Panc1 (cell line): ENCODE measurements at places on chromosomes 13 and 19.

DNA sequence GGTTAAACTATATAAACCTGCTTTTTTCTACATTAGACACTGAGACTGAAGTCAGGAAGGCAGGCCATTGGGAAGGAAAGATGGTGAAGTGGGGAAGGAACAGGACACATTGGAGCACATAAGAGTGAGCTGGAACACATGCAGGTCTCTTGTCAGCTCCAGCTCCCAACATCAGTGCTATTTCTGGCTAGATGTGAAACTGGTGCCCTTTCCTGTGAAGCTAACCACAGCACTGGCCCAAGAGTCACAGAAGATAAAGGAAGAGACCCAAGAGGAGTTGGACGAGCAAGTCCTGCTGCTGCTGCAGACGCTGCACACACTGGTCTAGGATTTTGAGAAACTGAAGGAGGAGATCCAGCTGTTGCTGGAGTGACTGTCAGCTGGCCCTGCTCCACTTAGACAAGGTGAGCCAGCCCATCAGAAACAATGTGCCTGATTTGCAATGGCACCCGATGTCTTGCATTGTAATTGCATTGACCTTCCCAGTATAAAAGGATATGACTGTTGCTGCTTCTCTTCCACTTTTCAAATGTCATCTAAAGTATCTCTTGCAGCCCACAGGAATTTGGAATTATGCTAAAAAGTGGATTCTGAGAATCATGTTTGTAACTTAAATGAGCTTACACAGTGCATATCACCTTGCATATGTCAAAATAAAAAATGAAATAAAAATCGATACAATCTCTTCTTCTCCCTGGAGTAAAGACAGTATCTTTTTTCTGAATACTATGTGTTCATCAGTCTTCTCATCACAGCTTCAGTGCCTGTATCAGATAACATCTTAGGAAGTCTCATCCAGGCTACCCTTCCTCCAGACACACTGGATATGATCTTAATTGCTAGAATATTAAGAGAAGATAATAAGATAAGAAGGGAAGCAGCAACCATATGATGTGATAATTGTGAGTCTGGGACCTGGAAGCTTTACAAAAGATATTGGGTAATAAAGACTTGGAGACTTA, 230.7 kb upstream of the SPRY2 start:
- no peak for DNase-seq

DNA sequence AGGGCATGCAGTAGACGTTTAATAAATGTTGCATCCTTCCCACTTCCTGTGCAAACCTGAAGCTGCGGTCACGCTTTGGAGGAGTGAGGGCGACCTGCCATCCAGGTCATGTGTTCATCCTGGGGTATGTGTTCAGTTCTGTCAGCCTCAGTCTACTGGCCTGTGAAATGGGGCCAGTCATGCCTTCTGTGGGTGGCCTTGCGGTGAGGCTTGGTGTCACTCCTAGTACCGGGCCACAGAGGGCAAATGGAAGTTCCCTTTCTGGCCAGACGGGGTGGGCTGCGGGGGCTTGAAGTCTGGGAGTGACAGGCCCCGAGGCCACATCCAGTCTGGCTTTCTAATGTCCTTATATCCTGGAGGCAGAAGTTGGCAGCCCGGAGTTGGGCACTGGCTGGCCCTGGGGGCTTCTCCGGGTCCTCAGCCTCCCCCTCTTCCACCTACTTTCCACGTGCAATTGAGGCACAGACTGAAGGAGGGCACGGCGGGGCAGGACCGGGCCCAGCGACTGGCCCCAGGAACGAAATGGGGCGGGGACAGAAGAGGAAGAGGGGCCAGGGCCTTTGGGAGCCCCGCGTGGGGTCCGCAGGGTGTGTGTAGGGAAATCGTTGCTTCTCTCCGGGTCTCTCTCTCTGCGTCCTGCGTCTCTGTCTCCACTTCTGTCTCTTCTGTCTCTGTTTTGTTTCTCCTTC, 11.1 kb downstream of the PDE4A start:
- DNase-seq, result no peak

DNA sequence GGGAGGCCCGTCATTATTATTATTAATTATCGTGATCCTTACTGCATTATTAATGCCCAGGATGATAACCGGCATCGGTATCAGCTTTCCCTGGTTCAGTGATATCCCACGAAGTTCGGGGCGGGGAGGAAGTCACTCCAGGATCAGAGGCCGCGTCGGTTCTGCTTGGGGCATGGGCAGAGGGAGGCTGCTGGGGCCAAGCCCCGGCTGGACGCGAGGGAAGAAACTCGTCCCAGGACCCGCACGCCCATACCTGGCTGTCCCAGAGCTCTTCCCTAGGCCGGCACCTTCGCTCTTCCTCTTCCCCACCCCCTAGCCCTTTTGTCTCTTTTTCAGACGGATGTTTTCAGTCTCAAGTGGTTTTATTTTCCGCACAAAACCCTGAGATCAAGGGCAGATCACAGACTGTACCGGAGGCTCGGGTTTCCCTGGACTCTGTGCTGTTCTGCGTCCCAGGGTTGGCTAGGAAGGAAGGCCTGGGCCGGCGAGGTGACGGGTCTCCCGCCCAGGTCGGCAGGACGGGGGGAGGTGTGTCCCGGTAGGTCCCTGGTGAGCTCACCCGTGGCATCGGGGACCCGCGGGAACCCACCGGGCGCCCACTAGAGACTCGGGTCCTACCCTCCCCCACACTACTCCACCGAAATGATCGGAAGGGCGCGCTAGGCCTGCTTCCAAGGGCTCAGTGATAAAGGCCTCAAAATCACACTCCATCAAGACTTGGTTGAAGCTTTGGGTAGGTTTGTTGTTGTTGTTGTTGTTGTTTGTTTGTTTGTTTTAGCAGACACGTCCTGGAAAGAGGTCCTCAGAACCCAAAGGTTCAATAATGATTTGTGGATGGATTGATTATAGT, 7.9 kb downstream of the ZIC2 start:
- no peak for DNase-seq

GRCh38 chr19:15045506-15045905, 3.8 kb upstream of the CASP14 start:
- DNase-seq, result no peak

DNA sequence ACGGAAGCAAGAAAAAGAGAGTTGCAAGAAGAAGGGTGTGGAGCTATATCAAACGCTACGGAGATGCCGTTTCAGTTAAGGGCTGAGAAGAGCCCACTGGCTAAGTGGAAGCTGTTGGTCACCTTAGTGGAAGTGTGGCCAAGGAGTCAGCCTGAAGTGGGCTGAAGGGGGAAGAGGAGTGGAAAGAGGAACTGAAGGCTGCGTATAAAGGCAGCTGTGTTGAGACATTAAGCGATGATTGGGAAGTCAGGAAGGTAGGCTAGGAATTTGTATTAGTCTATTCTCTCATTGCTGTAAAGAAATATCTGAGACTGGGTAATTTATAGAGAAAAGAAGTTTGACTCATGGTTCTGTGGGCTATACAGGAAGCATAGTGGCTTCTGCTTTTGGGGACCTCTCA, 14.1 kb upstream of the FRY start:
- no peak for DNase-seq

GRCh38 chr13:95970878-95971277, 82.3 kb downstream of the UGGT2 start:
- no peak for DNase-seq

DNA sequence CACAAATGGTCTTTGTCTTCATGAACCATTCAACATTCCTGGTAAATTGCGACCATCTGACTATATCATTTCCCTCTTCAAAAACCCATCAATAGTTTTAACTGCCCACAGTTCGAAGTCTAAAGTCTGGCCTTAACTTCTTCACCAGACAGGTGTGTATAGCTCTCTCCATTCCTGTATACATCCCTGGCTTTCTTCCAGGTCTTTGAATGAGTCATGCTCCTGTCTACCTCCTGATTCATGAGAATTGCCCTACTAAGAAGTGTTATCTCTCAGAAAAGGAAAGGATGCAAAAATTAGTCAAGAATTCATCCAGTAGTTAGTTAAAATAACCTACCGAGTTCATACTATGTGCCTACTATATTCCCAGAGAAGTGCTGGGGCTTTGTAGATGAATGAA, 225.0 kb downstream of the TBC1D4 start:
- no peak for DNase-seq

DNA sequence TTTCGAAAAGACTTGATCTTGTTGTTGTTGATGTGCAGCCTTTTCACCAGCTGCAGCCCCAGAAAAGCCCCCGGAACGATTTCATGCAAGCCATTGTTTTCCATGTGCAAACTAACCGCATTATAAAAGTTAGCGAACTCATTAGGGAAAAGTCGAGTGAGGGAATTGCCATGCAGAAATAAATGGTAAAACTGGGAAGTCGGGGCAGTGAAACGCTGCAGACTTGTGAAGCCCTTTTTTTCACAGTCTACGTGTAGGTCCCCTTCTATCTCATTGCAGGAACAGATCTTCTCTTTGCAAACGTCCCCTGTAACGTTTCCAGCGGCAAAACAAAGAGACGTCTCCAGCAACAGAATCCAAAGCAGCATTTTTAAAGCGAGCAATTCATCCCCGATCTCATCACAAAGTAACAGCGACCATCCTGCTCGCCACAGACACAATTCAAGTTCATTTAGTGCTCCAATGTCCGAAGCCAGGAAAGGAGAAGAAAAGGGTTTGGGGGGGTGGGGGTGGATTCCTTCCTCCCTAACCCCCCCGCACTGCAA, 1.1 kb downstream of the SLITRK1 start:
- no peak for DNase-seq

GRCh38 chr13:30053939-30054338, 203.5 kb upstream of the UBL3 start:
- DNase-seq, result no peak

DNA sequence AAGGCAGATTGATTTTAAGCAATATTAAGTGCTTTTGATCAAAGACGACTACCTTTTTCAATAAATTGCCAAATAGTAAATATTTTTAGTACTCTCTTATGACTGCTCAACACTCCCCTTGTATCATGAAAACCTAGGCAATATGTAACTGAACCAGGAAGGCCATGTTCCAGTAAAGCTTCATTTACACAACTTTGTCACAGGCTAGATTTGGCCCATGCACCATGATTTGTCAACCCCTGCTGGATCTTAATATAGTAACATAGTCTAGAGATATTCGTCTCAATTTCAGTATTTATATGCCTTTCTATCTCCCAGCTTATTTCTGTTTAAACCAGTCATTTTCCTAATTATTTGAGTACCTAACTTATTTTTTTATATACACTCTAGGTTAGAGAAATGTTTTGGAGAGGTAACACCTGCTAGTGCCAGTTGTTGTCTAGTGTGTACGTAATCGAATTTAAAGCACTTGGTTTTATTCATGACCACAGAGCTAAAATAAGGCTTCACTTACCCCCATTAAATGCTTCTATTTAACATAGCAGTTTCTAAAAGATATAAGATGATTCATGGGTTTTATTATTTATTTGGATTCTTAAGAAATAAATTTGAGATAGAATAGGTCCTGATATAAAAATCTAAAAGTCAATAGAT, 21.0 kb downstream of the TPP2 start:
- no peak for DNase-seq

DNA sequence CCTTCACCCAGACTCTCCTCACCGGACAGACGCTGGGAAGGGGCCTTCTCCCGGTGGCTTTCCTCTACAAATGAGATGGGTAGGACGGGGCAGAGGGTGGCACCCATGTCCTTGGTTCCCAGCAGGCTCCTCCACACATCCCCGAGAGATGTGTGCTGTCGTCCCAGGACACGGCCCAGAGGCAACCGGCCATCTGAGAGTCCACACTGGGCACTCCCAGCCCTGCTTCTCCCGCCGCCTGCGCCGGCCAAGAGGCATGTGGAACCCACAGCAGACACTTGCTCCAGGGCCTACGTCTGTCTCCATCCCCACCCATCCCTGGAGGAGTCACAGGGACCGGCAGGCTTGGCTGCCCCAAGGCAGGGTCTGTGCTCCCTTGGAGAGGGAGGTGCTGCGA, 179.9 kb downstream of the KDM4B start:
- DNase-seq, result no peak

DNA sequence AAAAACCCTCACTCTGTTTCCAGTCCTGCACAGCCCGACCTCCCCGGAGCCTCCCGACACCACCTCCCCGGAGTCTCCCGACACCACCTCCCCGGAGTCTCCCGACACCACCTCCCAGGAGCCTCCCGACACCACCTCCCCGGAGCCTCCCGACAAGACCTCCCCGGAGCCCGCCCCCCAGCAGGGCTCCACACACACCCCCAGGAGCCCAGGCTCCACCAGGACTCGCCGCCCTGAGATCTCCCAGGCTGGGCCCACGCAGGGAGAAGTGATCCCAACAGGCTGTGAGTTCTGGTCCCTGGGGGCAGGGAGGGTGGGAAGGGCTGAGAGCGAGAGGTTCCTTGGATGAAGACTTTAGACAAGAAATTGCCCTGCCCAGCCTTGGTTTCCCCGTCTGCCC, 5.4 kb downstream of the MADCAM1 start:
- no peak for DNase-seq

DNA sequence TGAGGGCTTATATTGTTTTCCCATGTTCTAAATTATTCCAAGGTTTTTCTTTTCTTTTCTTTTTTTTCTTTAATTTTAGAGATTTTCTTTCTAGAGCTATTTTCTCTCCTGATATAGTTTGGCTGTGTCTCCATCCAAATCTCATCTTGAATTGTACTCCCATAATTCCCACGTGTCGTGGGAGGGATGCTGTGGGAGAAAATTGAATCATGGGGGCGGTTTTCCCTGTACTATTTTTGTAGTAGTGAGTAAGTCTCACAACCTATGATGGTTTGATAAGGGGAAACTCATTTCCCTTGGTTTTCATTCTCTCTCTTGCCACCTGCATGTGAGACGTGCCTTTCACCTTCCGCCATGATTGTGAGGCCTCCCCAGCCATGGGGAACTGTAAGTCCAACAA, 1906.4 kb upstream of the PRR20A start:
- DNase-seq, result no peak

DNA sequence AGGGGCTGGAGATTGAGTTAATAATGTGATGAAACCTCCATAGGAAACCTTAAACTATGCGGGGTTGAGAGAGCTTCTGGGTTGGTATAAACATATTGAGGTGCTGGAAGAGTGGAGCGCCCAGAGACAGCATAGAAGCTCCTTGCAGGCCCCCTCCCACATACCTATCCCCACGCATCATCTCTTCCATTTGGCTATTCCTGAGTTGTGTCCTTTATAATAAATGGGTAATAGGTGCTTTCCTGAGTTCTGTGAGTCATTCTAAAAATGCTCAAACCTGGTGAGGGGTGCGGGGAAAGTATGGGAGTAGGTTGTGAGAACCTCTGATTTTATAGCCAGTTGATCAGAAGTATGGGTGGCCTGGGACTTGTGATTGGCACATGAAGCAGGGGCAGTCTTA, 14.6 kb downstream of the CCDC122 start:
- no peak for DNase-seq

GRCh38 chr13:32861304-32861703, 154.9 kb upstream of the KL start:
- DNase-seq, result no peak

DNA sequence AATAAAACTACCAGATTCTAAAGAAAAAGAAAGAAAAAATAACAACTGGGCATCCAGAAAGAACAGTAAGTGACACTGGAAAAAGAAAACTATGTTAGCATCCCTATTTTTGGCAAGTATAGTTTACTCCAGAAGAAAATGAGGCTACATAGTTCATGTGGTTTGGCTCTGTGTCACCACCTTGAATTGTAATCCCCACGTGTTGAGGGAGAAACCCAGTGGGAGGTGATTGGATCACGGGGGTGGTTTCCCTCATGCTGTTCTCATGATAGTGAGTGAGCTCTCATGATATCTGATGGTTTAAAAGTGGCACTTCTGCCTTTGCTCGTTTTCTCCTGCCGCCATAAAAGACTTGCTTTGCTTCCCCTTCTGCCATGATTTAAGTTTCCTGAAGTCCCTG, 76.9 kb downstream of the ITGBL1 start:
- peak; percentile 59 for DNase-seq

GRCh38 chr13:100209857-100210825, 121.2 kb downstream of the PCCA start:
- DNase-seq, result peak; percentile 13
